Stimulated activated CD8-positive, alpha-beta memory T cell treated with anti-CD3 and anti-CD28 coated beads, Interleukin-7, amount 100 ng/mL, for 48 hours (primary cell): ENCODE measurements at places on chromosomes 16 and 17.

DNA sequence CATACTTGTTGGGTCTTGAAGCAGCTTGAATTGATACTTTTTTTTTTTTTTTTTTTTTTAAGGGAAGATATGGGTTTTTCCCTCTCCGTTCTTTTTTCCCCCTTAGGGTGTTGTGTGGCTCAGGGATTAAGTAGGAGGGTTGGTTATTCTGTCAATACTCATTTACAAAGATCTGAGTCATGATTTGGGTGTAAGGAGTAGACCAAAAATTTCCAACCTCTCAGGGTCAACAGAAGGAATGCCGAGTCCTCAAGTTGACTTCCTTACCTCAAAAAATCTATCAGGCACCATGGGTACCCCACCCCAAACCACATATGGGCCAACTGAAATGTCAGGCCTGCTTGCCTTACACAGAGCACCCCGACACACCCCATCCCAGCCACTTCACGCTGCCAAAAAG lies 230.5 kb downstream of the CCDC182 start:
- DNase-seq: no peak

DNA sequence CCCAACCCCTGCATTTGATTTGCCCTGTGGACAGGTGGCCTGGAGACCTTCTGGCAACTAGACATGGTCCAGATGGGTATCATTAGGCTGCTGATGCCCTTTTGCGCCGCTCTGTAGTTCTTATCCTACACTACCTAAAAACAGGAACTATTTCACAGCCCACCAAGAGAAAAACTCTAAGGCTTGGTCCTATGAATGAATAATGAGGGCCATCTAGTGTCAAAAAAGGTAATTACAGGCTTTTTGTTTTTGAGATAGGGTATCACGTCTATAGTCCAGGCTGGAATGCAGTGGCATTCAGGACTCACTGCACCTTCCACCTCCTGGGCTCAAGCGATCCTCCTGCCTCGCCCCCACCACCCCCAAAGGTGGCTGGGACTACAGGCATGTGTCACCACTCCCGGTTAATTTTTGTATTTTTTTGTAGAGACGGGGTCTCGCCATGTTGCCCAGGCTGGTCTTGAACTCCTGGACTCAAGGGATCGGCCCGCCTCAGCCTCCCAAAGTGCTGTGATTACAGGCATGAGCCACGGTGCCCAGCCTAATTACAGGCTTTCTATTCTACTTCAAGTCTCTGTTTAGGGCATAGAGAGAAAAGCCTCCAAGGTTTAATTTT lies 20.9 kb downstream of the COIL start:
- no peak for DNase-seq

GRCh38 chr17:40607641-40608040 lies 40.0 kb downstream of the SMARCE1 start:
- DNase-seq: no peak

GRCh38 chr16:52283584-52284375 lies 263.2 kb downstream of the TOX3 start:
- DNase-seq: no peak

DNA sequence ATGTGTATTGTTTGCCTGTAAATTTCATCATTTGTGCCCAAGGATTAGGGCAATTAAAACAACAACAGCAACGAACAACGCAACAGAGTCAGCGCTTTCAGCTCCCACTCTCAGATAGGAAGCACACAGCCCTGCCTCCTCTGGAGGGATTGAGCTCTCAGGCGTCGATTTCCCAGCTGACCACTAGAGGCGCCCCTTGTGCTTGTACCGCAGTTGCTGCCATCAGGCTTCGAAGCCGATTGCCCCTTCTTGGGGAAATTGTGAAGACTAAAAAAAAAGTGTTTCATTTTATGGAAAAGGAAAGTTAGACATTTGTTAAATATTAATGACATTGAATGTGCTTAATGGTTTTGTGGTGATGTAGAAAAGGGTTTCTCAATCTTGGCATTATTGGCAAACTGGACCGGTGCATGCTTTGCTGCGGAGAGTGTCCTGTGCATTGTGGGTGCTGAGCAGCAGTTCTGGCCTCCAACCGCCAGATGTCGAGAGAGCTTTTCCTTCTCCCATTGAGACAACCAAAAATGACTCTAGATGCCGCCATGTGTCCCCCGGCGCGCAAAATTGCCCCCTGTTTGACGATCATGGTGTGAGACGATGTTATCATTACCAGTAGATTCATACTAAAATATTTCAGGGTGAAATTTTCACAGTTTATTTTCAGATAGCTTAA lies 650.4 kb upstream of the RBFOX1 start:
- DNase-seq: no peak

DNA sequence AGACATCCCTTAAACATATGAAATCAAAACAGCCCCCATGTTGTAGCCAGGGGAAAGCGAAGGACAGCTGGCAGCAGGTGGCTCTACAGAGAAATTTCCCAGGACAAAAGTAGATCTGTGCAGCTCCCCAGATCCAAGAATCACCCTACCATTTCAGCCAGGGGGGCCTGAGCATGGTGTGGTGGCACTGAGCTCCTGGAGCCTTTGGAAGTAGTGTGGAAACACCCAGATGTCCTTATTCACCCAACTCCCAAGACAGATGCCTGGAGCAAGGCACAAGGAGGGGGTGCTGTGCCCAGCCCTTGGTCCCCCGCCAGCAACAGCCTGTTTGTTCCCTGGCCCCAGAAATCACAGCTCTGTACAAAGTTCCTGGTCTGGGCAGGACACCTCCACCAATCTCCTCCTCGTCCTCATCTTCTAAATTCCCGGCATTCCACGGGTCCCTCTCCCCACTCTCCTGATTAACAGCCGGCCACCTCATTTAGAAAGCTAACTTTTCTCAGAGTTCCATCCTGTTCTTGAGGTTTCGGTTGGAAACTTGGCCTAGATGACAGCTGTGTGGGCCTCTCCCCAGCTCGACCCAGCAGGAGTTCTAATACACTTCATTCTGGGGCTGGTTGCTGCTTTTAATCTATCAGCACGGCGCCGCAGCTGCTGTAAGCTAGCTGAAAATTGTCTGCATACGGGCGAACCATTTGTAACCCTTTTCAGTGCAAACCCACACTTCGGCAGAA lies 191.1 kb downstream of the C16orf78 start:
- no peak for DNase-seq

DNA sequence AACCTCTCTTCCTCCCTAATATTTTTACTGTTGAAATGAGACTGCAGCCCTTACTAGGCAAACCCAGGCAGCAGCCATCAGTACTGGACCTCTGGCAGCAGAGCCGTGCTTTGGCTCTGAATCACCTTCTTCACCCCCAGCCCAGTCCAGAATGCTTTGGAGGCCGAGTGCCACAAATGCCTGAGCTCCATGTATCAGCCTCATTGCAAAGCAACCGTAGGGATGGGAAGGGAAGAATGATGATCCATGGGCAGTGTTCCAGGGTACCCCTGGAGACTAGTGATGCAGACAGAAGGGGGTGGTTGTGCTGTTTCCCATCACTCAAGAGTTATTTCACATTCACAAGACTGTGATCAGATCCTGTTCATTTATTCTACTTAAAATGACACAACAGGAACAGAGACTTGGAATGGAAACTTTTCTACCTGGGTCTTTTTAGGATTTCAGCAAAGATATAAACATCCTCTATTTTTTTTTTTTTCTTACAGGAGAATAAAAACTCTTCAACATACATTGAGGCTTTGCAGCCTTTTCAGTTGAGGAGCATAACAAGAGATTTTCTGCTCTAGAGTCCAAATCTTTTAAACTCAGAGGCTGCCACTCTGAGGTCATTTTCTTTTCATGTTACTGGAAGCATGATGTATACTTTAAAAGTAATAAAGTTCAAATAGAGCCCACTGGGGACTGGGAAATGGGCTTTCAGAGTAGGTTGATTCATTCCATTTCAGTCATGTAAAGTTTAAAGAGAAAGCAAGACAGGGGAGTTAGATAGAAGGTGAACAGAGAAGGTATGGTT lies 138.3 kb downstream of the KCNJ2 start:
- no peak for DNase-seq

- DNase-seq: no peak
These were observed 35.8 kb upstream of the SLC38A10 start for GRCh38 chr17:81330884-81331245.

DNA sequence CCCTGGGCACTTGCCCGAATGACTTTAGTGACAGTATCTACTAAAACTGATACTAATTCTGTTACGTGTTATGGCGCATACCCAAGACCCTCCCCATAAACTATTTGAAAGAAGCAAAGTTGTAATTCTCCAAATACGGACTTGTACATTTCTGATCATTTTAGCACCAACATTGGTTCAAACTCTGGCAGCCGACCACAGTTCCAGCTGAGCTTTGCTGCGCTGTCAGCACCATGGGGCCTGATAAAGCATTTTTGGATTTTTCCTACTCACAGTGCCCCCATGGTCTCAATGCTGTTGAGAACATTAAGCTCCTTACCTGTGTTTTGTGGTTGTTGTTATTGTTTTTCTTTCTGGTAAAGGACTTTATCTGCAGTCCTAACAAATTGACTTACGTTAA lies 460.7 kb downstream of the MAF start:
- DNase-seq: no peak

GRCh38 chr16:63467513-63467912 lies 1431.3 kb upstream of the CDH8 start:
- DNase-seq: no peak

DNA sequence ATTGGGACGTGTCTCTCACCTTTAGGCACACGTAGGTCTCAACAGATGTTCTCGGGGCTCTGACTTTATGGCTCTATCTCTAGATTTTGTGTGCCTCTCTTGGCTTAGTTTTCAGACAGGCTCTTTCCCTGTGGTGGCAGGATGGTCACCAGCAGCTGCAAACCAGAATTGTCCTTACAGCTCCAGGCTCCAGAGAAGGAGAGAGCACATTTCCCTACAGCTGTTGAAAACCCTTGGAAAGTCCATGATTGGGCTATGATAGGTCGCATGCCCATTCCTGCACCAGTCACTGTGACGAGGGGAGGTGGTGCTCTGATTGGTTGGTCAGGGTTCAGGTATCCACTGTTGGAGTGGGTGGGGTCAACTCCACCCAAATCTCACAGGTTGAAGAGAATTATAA lies 41.5 kb downstream of the SHISA9 start:
- no peak for DNase-seq

DNA sequence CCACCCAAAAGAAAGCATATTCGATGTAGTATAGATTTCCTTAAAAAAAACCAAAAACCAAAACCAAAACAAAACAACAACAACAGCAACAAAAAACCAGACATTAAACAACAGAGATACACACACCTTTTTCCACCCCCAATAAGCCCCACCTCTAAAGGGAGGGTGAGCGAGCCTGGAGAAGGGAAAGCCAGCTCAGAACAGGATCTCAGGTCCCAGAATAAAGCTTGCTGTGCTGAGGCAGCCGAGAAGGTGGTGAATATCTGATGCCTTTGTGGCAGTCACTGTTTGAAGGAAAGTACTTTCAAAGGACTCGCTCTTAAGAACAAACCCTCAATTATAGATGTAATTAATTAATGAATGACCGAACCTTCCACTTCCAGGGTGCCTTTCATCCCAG lies 470 bp downstream of the KRT23 start:
- DNase-seq: no peak

DNA sequence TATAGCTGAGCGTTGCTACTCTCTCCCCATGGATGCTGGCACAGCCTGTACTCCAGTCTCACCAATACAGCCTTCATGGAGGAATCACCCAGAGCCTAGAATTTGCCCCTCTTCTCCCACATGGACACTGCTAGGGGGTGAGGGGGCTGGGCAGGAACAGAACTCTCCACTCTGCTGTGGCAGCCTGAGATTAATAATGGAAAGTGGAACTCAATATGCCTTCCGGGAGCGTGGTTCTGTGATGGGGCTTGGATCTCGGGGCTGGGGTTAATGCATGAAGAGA lies 1.2 kb downstream of the SLC9A5 start:
- DNase-seq: no peak

- DNase-seq: no peak
These were observed 21.4 kb downstream of the ACTG1 start for GRCh38 chr17:81491181-81491581.

- no peak for DNase-seq
These were observed 26.7 kb downstream of the SAP30BP start for GRCh38 chr17:75693500-75694481.

DNA sequence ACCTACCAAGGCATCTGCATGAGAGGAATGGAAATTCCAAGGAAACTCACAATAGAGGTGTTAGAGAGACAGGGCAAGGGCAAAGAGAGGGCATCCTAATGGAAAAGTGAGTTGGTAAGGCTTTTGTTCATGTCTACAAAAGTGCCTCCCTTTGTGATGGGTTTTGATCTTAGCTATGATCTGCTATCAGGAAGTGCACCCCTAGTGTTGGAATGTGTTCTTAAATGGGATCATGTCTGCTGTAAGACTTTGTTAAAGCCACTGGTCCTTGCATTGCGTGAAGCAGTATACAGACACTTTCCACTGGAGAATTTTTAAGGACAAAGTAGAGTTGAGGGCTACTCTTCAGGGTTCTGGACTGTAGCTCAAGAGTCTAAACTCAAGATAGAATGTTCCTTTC lies 92.0 kb downstream of the MAP2K6 start:
- DNase-seq: no peak

DNA sequence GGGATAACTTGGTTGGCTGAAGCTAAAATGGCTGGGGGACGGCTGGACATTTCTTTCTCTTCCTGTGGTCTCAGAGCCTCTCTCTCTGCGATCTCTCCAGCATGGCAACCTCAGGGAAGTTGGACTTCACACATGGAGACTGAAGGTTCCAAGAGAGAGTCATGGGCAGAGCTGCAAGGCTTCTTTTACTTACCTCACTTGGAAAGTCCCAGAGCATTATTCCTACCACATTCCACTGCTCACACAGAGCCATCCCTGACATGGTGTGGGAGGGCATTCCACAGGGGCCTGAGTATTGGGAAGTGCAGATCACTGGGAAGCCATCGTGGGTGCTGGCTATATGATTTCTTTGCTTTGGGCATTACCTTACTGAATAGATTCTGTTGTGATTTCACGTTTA lies 9.8 kb upstream of the SLC6A2 start:
- DNase-seq: no peak

DNA sequence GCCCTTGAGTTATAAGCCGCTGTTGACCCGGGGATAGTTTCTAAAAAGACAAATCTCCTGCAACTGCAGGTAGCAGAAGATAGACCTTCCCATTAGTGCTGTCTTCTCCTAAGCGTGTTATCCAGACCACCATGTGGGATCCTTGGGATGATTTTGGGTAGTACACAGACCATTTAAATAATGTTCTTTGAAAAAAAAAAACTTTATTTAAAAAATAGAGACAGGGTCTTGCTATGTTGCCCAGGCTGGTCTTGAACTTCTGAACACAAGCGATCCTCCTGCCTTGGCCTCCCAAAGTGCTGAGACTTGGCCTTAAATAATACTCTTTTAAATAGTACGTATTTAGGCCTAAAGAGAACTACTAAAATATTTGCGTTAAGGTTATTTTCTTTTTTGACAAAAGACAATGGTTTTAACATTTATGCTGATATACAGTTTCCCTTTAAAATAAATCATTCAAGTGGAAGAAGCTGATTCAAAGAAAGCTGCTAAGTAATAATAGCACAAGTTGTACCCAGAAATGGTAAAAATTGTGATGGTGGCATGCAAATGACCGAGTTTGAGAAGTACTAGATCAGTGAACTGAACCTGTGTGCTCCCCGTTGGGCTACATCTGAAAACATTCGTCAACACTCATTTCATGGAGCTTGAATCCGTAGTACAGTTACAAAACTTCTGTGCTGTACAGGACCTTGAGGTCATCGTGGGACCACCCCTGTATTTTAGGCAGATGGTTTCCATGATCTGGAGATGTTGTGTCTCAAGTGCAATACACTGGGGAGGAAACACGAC lies 24.0 kb downstream of the SMARCE1 start:
- DNase-seq: no peak

GRCh38 chr17:46771561-46772474 lies 46.7 kb downstream of the WNT3 start:
- no peak for DNase-seq
